ENCODE measurements at places on chromosomes 12 and 14. TPM values are rescaled to one million over a fixed set of nuclear protein-coding genes. Genes with fewer than 3 reads are reported as not detected.

The PTPRO gene
- total RNA-seq: 0.12 TPM

The NUP107 gene
- total RNA-seq: 55.4 TPM

The PPHLN1 gene
- 74.8 TPM for total RNA-seq

The RASAL1 gene
- total RNA-seq: 0.56 TPM

Measured in A549 treated with Mapracorat at 1 μM for 4 hours (cell line).